Stimulated activated CD8-positive, alpha-beta memory T cell treated with anti-CD3 and anti-CD28 coated beads, Interleukin-15, amount 100 ng/mL, for 48 hours (primary cell): ENCODE measurements at places on chromosomes 12 and 14.

DNA sequence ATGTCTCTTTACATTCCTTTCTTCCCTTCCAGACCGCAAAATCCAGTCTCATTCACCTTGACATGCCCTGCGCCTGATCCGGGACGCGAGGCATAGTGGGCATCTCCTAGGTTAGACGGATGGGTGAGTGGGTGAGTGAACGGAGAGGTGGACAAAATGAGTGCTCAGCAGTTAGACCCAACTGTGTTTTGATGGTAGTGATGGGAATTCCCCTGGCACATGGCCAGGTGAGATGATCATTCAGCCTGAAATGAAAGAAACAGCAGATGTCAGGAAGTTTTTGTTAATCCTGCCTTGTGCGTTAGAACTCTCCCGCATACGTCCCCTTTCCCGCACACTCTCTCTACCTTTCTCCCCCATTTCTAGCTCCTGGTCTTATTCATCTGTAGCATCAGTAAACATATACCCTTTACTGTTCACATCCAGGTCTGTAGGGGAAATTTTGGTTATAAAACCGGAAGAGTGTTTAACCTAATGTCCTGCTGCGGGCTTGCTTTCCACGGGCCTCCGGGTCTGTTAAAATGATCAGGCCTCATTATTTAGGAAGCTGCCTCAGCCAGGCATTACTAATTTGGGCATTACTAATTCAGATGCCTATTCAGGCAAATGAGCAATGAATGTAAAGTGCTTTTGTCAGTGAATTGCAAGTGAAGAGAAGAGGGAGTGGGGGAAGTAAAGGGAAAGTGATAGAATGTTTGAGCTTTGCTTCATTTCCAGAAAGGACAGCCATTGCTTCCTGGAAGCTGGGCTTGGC, 172.8 kb downstream of the ETV6 start:
- no peak for DNase-seq

DNA sequence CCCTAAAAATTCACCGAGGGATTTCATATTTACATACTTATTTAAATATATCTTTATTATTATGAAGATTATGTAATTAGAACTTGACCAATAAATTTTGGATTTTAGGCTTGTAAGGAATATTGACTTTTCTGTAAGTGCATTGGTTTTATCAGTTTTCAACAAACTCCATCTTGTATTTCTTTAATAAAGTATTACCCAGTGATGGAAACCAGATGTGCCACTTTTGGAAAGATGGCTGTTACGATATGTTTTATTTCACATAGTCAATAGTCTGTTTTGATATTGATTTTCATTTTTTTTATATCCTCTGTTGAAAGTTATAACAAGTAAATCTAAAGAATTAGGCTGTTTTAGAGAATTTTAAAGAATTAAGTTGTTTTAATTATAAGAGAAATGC, 1.8 kb downstream of the MON2 start:
- DNase-seq, result no peak

GRCh38 chr12:44728566-44728965, 147.5 kb downstream of the NELL2 start:
- DNase-seq, result no peak

DNA sequence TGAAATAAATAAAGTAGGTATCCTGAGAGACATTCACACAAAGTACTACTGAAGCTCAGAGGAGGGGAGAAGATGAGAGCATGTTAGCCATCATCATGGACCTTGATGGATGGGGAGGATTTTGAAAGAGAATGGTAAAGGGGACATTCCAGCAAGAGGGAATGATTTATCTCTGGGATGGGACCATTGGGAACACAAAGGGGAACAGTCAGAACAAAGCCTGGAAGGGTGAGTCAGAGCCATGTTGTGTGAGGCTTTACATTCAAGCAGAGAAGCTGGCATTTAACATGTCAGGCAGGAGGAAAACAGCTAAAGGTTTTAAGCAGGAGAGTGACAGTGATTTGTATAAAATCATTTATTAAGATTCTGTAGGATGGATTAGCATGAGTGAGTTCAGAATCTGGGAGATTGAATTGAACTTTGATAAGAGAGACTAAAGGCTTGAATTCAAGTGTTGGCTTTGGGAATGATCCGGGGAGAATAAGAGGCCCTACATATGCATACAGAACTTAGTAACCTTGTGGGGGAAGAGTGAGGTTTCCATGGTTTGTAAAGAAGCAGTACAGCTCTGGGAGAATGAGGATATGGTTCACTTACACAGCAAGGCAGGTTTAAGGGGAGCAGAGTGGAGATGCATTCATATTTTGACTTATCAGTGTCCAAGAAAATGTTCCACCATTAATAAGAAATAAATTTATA, 174.4 kb downstream of the SYT10 start:
- no peak for DNase-seq

DNA sequence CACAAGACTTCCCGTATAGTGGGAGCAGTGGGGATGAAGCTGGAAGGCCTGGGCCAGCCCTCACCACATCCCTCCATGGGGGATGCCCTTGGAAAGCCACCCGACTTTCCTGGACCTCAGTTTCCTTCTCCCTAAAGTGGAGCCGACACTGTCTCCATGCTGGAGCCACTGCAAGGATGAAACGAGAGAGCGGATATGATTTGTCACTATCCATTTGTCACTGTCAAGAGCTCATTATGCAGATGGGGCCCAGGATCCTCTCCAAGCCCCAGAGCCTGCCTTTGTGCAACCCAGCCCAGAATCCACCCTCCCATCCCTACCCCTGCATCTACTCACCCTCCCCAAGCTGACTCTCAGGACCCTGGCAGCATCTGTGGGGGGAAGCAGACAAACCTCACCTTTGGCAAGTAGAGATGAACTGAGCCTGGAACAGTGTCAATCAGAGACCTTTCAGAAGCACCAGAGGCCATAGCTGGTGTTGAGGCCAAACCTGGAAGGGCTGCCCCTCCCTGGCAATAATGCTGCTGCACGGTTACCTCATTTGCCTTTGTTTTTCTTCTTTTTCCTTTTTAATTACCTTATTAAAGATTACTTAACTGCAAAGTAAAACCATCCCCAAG, 287.7 kb upstream of the RTL1 start:
- no peak for DNase-seq

DNA sequence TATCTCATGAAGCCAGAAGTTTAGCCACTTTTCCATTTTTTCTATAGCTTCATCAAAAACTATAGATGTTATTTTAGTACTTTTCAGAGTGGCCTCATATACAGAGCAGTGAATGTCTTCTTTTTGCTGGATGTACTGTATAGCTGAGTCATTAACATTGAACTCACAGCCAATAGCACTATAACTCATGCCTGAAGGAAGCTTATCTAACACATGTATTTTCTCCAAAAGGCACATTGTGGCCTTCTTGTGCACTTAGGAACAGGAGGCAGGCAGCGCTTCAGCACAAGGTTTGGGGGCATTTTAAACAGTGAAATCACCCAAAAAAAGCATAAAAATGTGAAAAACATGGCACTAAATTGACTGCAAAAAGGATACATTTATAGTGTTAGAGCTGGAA, 336.8 kb upstream of the TMTC1 start:
- no peak for DNase-seq

DNA sequence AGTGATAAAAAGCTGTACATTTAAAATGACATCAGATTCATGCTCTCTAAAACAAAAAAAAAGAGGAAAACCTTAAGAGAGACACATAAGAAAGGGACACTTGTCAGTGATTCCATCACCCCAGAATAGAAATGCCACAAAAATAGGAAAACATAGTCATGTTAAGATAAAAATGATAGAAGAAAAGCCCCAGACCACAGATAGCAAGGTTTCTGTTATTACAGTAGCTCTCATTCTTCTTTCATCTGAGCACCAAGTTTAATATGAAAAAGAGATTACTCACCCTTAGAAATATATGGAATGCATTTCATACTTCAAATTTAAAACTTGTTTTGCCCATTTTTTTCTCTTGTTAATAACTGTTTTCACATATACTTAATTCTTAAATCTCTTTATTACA, 217.2 kb downstream of the EGLN3 start:
- no peak for DNase-seq

DNA sequence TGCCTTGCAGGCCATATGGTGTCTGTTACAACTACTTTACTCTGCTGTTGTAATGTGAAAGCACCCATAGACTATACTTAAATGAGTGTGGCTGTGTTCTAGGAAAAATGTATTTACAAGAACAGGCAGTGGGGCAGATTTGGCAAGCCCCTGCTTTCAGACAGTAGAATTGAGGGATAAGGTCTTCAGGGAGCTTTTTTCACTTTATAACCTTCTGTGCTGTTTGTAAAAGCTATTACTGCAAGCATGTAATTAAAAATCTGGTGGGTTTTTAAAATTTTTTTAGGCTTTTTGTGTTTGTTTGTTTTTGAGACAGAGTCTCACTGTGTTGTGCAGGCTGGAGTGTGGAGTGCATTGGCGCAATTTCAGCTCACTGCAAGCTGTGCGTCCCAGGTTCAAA, 73.9 kb downstream of the VEZT start:
- no peak for DNase-seq

GRCh38 chr14:36479344-36479743, 40.7 kb downstream of the NKX2-1 start:
- DNase-seq, result no peak

- no peak for DNase-seq
Measured at GRCh38 chr12:95118788-95119179, 45.4 kb upstream of the NR2C1 start.

DNA sequence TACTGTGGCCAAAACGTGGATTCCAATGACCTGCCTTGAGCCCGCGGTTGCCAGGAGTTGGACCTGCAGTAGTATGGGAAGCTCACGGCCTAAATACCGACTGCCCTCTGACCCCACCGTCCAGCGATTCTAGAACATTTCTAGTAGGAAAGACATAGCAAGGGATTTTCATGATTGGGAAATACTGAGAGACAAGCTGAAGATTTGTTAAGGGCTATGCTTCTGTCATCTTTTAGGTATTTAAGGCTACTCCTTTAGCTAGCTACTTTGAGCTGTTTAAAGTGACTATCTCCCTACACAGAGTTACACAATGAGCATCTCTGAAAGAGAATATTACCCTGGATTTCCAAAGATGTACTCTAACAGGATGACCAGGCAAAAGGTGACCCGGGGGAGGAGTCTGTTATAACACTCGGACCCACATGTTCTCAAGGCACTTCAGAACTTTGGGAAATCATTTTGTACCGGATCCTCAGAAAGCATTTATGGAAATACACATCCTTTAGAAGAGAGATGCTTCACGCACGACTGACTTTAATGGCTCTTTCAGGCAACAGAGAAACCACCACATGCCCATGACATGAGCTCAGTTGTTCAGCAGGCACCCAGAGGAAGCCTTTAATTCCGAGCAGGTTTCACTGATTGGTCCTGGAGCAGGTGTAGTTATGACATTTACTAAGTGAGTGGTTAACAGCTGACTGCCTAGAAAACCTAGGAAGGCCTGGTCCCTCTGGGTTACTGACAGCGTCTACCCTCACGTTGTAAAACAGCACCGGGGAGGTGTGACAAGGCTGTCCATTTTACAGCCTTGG, 4.2 kb downstream of the BAG5 start:
- DNase-seq, result no peak

DNA sequence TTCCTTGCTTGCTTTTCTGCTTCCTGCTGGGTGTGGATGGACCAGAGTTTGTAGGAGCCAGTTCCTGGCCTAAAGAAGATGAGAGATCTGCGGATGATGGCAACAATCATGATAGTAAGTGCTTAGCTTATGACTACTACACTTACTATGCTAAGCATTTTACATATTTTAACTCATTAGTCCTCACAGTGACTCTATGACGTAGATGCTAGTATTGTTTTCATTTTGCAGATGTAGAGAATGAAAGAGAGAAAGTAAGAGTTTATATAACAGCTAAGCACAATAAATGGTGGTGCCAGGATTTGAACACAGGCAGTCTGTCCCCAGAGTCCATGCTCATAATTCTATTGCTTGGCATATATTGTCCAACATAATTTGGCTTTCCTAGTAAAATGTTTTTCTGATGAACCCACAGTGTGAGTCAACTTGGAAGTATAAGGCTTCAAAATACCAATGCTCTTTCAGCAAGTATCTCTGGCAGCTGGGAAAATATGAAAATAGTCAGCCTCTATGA, 363.2 kb upstream of the DDHD1 start:
- no peak for DNase-seq

- no peak for DNase-seq
Measured at GRCh38 chr12:106794369-106794768, 19.9 kb downstream of the RIC8B start.

DNA sequence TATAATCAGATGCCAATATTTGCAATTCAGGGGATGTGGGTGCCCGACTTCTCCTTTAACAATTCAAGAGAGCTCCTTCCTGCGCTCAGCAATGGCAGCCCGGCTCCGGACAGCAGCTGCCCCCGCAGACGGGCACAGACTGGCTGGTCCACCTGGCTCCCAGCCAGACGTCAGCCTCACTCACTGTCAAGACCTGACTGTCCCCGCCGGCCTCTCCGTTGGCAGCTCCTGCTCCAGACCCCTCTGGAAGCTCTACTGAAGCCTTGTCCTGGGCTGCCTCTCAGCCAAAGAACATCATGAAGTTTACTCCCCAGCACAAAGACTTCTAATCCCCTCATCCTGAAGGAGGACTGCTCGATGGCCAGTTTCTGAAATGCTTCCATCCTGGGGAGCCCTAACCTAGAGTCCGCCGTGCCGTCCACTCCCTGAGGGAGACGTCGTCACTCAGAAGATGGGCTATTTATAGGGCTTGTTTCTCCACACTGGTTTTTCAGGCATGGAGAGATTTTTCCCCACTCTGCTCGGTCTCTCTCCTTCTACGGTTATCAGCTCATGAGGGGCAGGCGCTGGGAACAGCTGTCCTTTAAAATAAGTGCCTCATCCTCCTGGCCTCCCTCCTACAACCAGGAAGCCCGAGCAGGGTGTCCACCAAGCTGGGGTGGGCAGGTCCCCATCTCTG, 126.2 kb downstream of the RFLNA start:
- no peak for DNase-seq

- no peak for DNase-seq
Measured at GRCh38 chr12:65189028-65189718, 19.8 kb downstream of the LEMD3 start.

- no peak for DNase-seq
Measured at GRCh38 chr12:104222976-104223375, 7.4 kb downstream of the TXNRD1 start.

GRCh38 chr14:21070610-21071224, 613 bp downstream of the ARHGEF40 start:
- no peak for DNase-seq

DNA sequence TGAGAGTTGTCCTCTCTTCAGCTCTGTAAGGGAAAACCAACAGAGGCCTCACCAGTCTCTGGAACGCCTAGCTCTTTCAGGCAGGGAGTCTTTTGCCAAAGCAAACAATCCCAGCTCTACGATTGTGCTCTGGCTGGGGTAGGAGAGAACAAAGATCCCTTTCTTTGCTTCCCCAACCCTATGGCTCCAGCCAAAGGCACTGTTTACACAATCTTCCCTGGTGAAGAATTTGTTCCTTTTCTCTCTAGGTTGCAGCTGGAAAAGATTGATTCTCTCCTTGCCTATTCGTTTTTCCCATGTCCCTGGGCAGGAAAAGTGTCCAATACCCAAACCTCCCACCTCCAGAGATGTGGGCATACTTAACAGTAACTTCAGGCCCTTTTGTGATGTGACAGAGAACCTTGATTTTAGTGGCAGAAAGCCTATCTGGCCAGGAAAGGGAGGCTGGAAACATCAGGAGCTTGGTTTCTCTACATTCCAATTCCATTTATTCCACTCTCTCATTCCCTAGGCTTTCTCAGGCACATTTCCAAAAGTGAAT, 16.8 kb downstream of the ATP5MC2 start:
- DNase-seq, result no peak
